ENCODE measurements at places on chromosomes 5 and 9. TPM values are rescaled to one million over a fixed set of nuclear protein-coding genes. Genes with fewer than 3 reads are reported as not detected.

ARL14EPL gene
- total RNA-seq: not detected

PCDHGB5 gene
- total RNA-seq: 26.3 TPM

C9orf50 gene
- not detected for total RNA-seq

C5orf58 gene
- total RNA-seq: not detected

- H3K27me3 ChIP-seq: no peaks in the 10 kb centered on the region
- no peaks in the 10 kb centered on the region for H3K36me3 ChIP-seq
- peaks cover 16% of the 10 kb centered on the region for H3K4me1 ChIP-seq
- no peak overlapping the region for H3K27ac ChIP-seq
Measured at GRCh38 chr5:53335115-53335514, 145.3 kb upstream of the FST start.

GRCh38 chr9:20646656-20647055 lies 24.4 kb upstream of the MLLT3 start:
- DNase-seq: no peak
- H3K27me3 ChIP-seq: no peaks in the 10 kb centered on the region
- no peaks in the 10 kb centered on the region for H3K4me1 ChIP-seq
- no peak overlapping the region for H3K4me3 ChIP-seq

DNA sequence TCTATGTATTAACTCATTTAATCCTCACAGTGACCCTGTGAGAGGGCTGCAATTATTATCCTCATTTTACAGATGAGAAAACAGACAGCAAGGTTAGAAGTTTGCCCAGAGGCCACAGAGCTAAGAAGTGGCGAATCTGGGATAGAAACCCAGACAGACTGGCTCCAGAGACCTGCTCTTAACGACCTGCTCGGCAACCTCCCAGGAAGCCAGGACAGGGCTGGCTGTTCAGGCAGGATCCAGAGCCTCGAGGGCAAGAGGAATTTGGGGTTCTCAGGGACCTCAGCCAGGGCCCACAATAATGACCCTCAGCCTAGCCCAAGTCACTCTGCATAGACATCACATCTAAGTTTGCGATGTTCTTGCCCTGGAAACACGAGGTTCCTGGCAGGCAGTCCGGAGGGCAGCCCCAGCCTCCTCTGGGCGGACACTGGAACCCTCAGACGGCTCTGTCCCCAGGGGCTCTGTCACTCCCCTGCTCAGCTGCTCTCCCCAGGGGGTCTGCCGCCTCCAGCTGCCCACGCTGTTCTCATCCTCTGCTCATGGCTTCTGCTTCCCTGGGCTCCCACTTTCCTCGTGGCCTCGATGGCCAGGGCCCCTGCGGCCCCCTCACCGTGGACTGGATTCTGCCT lies 138.5 kb upstream of the ERCC6L2 start:
- DNase-seq: no peak
- H3K27me3 ChIP-seq: no peaks in the 10 kb centered on the region
- no peak overlapping the region for H3K27ac ChIP-seq
- H3K4me3 ChIP-seq: no peak overlapping the region

- H3K4me1 ChIP-seq: peaks cover 3% of the 10 kb centered on the region
- peak overlapping the region; percentile 27 for H3K27ac ChIP-seq
- no peaks in the 10 kb centered on the region for H3K36me3 ChIP-seq
- no peaks in the 10 kb centered on the region for H3K27me3 ChIP-seq
- no peak for DNase-seq
Measured at GRCh38 chr5:110264661-110265060, 461.8 kb downstream of the TMEM232 start.

DNA sequence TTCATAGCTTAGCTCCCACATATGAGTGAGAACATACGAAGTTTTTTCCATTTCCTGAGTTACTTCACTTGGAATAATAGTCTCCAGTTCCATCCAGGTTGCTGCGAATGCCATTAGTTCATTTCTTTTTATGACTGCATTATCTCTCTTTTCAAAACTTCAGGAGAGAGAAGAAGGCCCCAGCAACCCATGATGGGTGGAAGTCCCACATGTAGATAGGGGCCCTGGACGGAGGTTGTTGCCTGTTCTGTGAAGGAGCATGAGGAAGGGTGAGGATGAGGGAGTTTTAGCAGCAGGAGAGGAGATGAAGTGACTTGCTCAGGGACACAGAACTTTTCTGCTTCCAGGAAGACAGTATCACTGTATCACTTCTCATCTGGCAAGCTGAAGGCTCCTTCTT lies 102.2 kb upstream of the KLF4 start:
- no peak overlapping the region for H3K4me3 ChIP-seq
- DNase-seq: no peak
- H3K36me3 ChIP-seq: no peaks in the 10 kb centered on the region
- H3K27me3 ChIP-seq: no peaks in the 10 kb centered on the region

- H3K27me3 ChIP-seq: no peaks in the 10 kb centered on the region
- H3K27ac ChIP-seq: no peak overlapping the region
- DNase-seq: no peak
- H3K4me1 ChIP-seq: no peaks in the 10 kb centered on the region
- H3K36me3 ChIP-seq: no peaks in the 10 kb centered on the region
Measured at GRCh38 chr9:76595645-76596044, 136.7 kb downstream of the GCNT1 start.

MYMK gene
- total RNA-seq: not detected

- no peak for DNase-seq
- H3K4me3 ChIP-seq: no peak overlapping the region
- no peaks in the 10 kb centered on the region for H3K4me1 ChIP-seq
- H3K27ac ChIP-seq: no peak overlapping the region
- H3K36me3 ChIP-seq: no peaks in the 10 kb centered on the region
- no peaks in the 10 kb centered on the region for H3K27me3 ChIP-seq
Measured at GRCh38 chr5:45639040-45639439, 57.1 kb downstream of the HCN1 start.

DNA sequence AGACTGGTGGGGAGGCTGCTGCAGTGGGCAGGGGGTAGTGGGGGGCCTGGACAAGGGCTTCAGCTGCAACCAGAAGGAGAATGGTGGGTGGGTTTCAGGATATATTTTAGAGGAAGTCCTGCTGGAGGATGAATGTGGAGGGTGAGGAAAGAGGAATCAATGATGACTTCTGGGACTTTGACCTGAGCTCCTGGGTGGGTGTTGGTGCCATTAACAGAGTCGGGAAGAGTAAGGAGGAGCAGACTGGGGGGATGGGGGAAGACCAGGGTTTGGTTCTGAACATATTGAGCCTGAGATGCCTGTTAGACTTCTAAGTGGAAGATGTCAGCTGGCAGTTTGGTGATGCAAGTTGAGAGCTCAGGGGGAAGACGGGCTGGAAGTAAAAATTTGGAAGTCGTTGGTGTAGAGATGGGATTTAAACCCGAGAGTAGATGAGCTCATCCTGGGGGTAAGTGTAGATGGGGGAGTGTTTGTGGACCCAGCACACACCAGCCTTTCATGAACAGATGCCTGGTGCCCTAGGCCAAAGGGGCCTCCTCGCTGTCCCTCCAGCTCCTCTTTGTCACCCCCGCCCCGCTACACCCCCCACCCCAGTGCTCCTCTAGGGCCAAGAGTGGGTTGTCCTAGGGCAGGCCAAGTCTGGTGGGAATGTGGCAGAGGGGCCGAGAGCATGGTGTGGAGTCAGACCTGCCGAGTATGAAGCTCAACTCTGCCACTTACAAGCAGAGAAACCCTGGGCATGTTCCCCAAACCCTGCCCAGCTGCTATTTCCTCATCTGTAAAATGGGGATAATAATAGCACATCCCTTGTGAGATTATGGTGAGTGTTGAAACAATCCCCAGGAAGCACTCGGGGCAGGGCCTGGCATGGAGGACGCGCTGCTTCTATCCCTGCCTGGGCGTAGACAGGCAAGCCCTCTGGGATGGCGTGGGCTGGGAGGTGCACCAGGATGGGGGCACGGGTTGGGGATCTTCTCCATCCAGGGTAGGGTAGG lies 4.0 kb downstream of the DNM1 start:
- no peak overlapping the region for H3K4me3 ChIP-seq
- no peak overlapping the region for H3K27ac ChIP-seq
- peaks cover 8% of the 10 kb centered on the region for H3K27me3 ChIP-seq
- no peak for DNase-seq
- H3K36me3 ChIP-seq: no peaks in the 10 kb centered on the region
- H3K4me1 ChIP-seq: peaks cover 7% of the 10 kb centered on the region

BAAT gene
- total RNA-seq: 0.92 TPM
